ENCODE measurements at places on chromosomes 12 and 14.

GRCh38 chr12:104852102-104852501 is 106.0 kb downstream of the SLC41A2 start:
- DNase-seq = no peak

GRCh38 chr12:113162102-113163029 is 12.8 kb downstream of the CFAP73 start:
- no peak for DNase-seq

GRCh38 chr12:26648066-26648465 is 184.9 kb downstream of the ITPR2 start:
- DNase-seq = no peak

- DNase-seq = no peak
Measured at GRCh38 chr14:51954657-51955056, 34.7 kb upstream of the RTRAF start.

DNA sequence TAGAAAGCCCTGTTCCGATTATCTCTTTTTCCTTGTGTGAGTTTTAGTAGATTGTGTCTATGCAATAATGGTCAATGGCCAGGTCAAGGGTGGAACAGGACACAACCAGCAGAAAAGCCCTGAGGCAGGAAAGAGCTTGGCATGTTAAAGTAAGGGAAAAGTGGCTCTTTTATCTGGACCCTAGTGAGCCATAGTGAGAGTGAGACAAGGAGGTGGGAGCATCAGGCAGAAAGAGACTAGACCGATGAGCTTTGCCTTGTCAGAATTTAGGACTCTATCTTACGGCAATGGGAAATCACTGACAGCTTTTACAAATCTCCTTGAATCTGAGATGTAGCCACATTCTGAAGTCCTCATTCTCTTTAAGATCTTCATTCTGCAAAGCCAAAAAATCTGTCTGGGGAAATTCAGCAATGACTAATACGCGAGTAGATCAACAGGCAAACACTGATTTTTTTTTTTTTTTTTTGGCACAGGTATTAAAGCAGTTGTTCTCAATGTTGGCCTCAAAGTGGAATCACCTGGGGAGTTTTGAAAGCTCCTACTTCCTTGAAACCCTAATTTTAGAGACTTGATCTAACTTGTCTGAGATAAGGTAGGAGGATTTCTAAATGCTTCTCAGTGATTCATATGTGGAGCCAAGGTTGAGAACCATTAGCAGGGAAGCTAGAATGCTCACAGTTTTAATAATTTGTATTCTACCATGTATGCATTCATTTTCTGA is 33.9 kb downstream of the TMEM19 start:
- peak; percentile 57 for DNase-seq

GRCh38 chr14:39232554-39233415 is 930 bp upstream of the MIA2 start:
- no peak for DNase-seq

DNA sequence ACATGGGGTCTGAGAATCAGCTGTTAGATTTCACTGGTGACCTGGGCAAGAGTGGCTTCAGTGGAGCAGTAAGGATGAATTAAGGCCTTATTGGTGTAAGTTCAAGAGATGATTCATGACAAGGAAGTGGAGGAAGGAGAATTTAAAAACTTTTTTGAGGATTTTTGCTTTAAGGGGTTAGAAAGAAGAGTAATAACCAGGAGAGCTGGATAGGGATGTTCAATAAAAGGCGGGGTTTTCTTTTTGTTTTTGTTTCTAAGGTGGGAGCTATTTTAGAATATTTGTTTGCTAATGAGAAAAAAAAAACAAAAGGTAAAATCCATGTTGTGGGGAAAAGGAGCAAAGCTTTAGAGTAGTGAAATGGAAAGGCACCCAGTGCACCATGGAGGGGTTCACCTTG is 15.2 kb upstream of the TUBA1B start:
- DNase-seq = no peak

- DNase-seq = no peak
Measured at GRCh38 chr12:101551362-101552114, 43.2 kb upstream of the MYBPC1 start.

- no peak for DNase-seq
Measured at GRCh38 chr12:128857133-128857763, 4.0 kb downstream of the GLT1D1 start.

GRCh38 chr14:22400655-22401259 is 188.3 kb downstream of the DAD1 start:
- DNase-seq = no peak

DNA sequence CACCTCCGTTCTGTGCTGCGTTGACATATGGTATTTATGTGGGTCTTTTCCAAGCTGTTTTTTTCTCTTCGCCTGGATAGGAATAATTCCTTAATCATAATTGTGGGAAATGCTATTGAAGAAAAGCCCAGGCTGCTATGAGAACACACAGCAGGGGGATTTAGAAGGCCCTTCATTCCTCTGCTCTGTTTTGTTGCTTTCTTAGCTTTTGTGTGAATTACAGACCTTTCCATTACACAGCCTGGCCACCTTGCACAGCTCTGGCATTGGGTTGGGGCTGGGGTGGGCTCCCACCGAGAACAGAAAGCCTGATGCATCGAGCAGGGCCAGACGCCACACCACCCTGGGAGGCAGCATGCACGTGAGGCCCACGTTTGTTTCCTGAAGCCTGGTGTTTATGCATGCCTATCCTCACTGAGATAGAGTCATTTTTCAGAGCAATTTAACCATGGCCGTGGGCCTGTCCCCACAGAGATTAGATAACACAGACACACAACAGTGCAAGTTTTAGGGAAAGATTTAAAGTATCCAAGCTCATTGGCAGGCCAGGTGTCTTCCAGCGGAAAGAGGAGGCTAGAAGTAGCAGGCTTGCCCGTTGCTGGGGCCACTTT is 287.6 kb upstream of the PWP1 start:
- no peak for DNase-seq

GRCh38 chr12:108699955-108700563 is 31.3 kb downstream of the CORO1C start:
- no peak for DNase-seq

- DNase-seq = no peak
Measured at GRCh38 chr12:38695057-38695456, 210.3 kb downstream of the CPNE8 start.

- DNase-seq = no peak
Measured at GRCh38 chr12:62278022-62278421, 17.8 kb downstream of the USP15 start.

GRCh38 chr12:128312661-128313060 is 45.7 kb downstream of the TMEM132C start:
- no peak for DNase-seq

GRCh38 chr12:67599691-67600090 is 48.9 kb upstream of the DYRK2 start:
- DNase-seq = no peak

DNA sequence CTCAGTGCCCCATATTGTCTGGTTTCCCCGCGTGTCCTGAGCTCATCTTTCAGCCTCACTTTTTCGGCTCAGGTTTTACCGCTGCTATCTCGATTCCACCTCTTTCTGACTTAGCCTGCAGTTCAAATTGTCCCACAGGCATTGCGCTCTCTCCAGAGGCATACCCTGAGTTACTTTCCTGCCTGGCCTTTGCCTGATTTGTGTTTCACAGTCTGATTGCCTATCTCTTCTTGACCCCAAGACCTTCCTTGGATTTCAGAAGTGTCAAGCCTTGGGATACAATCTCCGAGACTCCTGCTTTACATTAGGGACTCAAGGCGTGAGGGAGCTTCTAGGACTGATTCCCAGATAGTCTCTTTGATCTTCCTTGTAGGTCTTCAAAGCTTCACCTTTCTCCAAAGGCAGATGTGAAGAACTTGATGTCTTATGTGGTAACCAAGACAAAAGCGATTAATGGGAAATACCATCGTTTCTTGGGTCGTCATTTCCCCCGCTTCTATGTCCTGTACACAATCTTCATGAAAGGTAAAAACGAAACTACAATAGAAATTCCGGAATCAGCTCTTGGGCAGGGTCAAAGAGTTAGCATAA is 629 bp downstream of the LETMD1 start:
- DNase-seq = no peak

DNA sequence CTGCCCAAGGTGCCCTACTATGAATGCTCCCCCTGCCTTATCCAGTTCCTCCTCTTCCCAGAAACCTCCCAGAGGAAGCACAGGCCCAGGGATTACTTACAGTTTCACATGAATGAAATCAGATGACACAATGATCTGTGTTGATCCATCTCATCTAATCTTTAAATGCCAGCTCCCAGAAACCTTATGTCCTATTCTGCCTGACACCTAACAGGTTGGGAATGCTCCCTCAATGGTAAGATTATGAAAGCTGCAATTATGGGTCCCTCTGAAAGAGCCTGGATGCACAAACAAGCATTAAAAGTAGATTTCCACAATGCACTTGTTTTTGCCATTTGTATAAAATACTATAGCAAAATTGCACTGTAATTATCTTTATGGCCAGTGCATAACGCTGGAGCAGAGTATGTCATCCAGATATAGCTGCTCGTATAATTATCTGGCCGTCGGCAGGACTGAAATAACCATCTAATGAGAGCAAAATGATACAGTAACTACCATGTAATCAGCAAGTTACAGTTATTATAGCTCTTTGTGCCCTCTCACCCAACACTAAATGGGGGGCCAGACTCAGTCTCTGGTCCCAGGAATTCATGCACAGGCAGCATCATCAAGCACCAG is 4.4 kb upstream of the ZBTB39 start:
- no peak for DNase-seq

DNA sequence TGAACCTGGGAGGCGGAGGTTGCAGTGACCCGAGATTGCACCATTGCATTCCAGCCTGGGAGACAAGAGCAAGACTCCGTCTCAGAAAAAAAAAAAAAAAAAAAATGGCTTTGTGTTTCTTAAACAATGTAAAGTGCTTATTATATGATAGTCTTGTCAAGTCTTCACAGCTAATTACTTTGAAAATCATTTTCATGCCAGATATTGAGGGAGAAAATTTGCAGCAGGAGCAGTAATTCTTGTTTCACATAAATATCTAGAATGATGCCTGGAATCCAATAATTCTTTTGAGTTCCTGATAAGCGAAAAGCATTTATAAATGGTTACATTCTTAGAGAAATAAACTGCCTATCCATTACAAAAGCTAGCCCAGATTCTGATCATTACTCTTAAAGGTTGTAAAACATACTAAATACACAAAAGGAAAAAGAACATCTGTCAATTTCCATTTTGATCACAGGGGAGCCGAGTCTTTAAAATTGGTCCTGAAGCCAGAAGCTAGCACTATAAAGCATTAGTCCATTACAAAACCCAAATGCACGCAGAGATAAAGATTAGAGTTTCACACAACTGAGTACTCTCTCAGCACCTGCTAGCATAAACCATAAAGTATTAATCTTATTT is 50.3 kb downstream of the IFT81 start:
- no peak for DNase-seq

DNA sequence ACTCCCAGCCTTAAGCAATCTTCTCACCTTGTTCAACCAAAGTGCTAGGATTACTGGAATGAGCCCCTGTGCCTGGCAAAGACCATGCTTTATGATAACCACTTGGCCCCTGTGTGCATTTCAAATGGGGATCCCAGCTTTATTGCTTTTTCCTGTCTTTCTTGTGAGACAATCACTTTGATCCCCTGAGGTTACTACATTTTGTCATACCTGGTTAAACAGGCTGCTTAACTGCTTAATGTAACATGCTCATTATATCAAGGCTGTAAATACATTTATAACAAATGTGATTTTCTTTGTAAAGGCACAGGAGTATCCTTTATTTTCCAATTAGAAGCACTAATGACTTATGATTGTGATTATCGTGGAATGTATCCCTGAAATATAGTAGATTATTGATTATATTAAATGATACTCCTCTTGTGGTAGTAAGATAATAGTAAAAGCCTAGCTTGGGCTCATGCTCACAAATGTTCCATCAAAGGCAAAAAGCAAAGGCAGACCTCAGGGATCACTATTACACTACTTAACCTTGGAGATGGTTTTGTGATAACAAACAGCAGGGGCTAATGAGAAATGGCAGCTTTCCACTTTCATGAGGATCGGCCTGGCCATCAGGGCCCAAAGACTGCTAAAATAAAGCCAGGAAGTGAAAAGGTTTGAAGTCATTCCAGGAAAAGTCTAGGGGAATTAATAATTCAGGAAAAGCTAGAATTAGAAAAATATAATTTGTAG is 290.8 kb upstream of the MDGA2 start:
- no peak for DNase-seq

DNA sequence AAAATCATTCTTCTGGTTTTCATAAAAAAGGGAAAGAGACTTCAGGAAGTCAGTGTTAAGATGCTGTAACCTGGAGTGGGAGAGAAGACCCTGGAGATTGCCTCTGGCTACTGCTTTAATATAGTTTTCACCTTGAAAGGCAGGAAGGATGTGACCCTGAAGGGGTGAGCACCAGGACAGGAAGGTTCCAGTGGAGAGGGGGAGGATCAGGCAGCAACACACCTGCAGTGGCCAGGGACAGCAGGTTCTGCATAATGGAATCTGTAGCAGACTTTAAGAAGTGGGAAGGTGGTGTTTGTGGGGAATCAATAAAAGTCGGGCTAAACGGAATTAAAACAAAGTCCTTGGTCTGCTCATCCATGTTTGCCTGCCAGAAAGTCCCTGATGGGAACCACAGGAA is 6.3 kb upstream of the HEATR5A start:
- DNase-seq = no peak

DNA sequence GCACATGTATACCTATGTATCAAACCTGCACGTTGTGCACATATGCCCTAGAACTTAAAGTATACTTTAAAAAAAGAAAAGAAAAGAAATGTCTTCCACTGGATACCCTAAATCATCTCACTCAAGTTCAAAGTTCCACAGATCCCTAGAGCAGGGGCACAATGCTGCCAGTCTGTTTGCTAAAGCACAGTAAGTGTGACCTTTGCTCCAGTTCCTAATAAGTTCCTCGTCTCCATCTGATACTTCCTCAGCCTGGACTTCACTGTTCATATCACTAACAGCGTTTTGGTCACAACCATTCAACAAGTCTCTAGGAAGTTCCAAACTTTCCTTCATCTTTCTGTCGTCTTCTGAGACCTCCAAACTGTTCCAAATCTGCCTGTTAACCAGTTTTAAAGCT is 118.3 kb downstream of the BMP4 start:
- no peak for DNase-seq

DNA sequence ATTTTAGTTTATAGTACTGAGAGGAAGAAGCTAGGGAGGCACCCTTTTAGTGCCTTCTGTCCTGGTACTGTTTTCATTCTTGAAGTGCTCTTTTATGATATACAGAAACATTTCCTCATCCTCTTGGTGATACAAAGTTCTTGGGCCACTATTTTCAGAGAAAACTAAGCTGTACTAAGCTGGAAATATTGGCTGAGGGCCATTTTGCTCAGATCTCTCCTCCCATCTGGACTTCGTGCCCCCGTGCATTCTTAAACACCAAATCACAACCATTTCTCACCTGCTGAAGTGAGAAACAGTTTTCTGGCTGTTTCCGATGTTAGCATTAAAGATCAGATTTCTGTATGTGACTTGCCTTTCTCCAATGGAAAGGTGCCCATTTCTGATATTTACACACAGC is 158.9 kb downstream of the FBXL14 start:
- no peak for DNase-seq
